NCI-H748 treated with DMSO at 0.1 percent for 48 hours (cell line): ENCODE measurements at places on chromosomes 11 and 22.

GRCh38 chr11:45847911-45848316 lies 639 bp downstream of the CRY2 start:
- peak; percentile 36 for DNase-seq

DNA sequence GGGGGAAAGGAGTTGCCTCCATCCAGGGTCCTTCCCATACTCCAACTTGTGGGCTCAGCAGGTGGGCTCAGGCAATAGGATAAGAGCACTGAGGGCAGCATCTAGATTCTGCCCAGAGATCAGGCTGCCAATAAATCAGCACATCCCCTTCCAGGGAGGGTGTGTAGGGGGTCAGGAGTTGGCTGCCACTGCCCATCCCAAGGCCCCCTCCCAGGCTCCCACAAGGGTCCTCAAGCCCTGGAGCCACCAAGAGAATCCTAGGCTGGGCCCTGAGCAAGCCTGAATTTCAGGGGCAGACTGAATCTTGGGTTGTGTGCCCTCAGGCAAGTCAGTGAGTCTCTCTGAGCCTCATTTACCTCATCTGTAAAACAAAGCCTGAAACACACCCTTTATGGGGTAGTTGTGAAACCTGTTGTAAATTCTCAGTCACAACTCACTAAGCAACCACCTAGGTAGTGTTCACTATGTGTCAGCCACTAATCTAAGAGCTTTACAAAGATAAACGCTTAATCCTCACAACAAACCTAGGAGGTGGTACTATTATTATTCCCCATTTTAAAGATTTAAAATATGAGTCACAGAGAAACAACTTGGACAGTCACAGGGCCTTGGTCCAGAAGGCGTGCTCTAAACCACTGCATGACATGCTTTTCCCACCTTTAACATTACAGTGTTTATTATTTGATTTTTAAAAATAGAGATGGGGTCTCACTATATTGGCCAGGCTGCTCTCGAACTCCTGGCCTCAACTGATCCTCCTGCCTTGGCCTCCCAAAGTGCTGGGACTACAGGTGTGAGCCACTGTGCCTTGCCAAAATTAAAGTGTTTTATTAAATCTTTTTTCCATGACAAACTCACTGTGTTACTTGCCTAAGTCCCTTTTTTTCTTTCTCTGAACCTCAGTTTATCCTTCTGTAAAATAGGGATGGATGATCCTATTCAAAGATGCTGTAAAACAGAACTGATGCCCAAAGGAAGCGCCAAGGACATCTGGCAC lies 36.2 kb downstream of the LMO1 start:
- DNase-seq: no peak

- DNase-seq: no peak
These were observed 66.5 kb upstream of the LIN7C start for GRCh38 chr11:27573024-27573423.

- no peak for DNase-seq
These were observed 116.0 kb downstream of the CSTPP1 start for GRCh38 chr11:47052576-47052975.

DNA sequence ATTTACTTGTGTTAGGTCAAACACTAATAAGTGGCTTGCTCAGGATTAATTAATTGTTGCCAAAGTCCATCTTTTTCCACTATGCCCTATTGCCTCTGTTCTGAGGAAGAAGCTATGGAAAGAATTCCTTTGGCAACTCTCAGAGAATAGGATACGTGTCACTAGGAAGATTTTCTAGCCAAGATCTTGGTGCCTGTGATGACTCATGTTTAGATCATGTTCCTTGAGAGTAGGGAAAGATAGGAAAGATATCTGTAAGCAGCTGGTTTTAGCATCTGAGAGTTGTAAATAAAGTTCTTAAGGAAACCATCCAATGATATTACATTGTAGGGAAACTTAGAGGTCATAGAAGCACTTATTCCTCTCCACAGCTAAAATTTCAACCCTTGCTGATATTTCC lies 15.7 kb downstream of the SLN start:
- DNase-seq: no peak

- DNase-seq: no peak
These were observed 16.4 kb downstream of the CDKN1C start for GRCh38 chr11:2869134-2869526.

DNA sequence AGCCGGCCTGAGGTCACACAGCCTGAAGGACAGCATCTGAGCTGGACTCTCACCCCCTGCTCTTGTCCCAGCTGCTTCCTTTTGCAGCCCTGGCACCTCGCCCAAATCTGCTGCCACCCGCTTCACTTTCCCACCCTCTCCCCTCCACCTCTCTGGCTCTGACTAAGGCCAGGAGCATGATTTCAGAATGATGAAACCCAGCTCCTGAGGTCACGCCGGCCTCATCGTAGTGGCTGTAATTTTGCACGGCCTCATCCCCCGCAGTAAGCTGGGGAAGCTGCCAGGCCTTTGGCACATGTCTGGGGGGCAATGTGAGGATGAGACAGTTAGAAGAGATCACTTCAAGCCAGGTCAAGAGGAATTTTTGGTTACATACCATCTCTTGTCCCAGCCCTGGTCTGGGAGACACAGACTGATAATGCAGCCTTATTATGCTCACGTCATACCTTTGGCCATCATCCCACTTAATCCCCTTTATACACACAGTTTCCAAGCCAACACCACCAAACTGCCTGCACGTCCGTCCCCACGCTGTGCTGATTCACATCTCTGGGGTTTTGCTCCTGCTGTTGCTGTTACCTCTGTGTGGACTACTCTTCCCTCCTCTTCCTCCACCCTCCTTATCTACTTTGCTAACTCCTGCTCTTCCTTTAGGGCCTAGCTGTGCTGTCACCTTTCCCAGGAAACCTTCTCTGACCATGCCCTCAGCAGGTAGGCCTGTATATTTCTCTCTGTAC lies 58.1 kb downstream of the CHRDL2 start:
- no peak for DNase-seq

- DNase-seq: no peak
These were observed 1012.1 kb downstream of the OPCML start for GRCh38 chr11:132520199-132520598.

GRCh38 chr11:120834686-120835210 lies 189.2 kb upstream of the TBCEL start:
- no peak for DNase-seq

DNA sequence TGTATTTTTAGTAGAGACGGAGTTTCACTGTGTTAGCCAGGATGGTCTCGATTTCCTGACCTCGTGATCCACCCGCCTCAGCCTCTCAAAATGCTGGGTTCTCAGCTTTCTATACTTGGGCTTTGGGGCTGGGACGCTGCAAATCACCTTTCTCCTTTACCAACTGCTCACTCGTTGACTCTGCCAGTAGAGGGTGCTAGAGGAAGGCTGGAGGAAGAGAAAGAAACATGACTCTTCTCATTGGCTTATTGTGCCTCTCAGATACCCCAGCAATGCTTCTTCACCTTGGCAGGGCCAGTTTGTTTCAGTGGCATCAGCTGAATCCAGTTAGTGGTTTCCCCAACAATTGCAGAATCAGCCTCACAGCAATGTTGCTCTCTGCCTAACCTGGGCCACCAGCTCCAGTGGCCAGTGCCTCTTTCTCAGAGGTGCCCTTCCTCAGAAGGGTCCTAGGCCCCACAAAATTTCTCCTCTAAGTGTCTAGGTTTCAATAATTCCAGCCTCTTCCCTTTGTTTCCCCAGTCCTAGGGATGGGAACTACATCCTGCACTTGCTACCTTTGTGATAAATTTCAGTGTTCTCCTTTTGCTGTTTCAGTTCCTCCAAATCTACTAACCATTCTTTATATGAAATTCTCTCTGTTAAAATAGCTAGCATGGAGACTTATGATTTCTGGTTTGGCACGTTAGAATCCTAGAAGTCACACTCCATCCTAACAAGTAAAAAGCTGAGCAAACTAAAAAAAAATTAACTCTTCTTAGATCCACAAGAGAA lies 71.5 kb upstream of the VSTM5 start:
- peak; percentile 62 for DNase-seq

GRCh38 chr11:111741751-111742150 lies 24.4 kb downstream of the PPP2R1B start:
- DNase-seq: no peak

DNA sequence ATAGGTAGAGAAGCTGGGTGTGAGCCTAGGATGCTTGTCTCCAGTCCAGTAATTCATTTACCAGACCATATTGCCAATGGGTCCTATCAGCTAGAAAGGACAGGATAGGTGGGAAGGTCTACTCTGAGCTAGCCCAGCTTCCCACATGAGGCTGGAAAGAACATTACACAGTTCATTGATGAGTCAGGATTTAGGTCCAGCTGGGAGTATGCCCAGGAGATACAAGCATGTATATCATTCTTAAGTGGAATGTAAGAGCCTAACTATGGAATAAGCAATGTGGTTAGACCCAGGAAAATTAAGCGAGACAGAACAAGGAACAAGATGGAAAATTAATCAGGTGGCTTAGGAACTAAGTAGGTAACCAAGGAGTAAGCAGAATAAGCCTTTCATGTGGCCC lies 59.0 kb upstream of the TBCEL start:
- no peak for DNase-seq

DNA sequence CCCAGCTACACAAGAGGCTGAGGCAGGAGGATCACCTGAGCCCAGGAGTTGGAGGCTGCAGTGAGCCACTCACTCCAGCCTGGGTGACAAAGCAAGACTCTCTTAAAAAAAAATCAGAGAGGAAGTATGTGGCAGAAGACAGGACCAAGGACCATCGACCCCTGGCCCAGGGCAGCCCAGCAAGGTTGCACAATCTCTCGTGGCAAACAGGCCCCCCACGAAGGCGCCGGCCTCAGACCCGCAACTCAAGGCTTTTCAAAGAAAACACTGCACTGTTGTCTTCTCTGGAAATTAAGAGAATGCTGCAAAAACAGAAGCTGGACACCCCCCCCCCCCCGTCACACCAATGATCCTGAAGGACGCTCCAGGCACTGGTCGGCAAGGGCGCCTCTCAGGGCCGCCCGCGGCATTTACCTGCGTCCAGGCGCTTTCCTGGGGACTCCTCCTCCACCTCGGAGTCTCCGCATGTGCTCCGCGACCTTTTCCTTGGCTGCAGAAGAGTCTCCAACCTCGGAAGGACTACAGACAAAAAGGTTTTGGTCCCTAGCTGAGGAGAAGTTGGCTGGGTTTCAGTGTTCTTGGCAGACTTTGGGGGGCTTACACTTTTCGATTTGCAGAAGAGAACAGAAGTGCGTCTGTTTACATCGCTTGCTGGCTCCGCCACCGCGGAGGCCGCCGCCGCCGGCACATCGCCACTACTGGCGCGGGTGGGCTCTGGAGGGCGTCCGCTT lies 40.5 kb downstream of the BRD1 start:
- DNase-seq: no peak

DNA sequence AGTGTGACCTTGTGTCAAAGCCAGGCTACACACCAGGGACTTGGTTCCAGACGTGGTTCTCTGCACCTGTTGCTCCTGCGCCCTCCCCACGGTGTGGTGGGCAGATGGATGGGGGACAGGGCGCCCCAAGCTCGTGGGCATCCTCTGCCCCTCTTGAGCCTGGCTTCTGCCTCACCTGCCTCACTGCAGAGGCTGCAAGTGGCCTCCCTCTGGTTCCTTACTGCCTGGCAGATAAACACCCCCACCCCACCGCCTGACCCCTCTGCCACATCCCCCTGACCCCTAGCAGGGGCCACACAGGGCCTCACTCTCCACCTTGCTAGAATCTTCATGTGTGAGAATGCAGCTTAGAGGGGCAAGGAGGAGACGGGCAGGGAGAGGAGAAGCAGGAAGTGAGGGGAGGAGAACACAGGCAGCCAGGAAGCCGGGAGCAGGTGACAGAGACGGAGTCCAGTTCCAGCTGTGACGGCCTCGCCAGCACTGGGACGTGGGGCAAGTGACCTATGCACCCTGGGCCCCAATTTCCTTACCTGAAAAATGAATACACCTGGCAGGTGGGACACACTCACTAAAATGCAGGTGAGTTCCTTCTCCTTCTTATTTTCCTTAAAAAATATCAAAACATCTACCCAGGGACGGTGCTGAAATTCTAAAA lies 178.3 kb downstream of the EFCAB6 start:
- no peak for DNase-seq

DNA sequence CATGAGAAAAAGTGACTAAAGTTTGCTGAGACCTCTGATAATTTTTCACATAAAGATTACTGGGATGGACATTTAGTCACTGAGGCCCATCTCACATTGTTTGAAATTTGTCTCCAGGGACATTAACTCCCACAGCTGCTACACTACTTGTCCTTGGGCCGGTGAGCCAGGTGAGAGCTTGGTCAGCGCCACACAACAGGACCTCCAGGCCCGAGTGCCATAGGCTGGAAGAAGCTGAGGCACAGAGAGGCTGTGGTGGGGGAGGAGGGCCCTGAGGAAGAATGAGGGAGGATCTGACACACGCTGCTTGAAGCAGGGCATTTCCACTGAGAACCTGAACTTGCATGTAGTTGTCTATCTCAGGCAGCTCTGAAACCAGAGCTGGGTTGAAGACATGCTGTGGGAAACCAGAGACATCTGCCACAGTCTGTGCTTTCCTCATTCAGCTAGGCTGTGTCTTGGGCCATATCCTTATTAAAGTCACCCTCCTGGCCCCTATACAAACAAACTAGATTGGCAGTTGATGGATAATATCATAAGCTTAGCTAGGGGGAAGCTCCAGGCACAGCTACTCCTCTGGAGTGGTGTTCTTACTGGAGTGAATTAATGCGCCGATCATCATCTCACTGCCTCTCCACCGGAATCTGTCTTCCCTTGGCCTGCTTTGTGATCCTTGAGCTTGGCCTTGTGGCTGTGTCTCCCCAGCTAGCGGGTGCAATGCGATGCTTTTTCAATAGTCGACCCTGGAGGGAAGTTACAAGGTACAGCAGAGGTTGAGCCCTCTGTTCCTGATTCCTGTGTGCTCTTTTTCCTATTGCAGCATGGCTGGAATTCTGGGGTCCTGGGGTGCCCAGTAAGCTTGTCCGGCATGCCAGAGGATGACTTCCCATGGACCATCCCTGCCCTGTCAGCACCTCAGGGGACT lies 225.3 kb upstream of the B3GAT1 start:
- no peak for DNase-seq

DNA sequence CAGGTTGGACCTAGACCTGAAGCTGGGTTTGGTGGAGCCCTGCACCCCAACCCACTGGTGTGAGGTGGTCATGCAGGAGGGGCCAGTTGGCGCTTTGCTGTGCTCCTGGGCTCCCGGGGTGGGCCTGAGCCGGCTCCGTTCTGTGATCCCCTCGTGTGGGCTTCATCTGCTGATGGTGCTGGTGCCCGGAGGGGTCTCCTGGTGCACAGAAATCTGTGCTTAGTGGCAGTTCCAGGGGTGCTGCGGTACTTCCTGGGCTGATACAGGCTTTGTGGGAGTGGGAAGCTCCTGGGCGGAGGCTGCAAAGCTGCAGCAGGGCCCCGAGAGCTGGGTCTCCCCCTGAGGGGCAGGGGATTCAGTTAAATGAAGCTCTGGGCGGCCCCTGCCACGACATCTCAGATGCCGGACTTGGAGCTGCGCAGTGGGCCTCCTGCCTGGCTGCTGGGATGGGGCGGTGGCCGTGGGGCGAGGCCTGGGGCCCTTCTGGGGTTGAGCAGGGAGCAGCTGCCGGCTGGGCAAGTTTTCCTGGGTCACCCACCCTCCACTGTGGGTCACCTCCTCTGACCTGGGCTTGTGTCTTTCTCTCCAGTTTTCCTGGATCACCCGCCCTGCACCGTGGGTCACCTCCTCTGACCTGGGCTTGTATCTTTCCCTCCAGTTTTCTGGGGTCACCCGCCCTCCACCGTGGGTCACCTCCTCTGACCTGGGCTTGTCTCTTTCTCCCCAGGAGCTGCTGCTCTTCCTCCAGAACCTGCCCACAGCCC lies 410.5 kb downstream of the TBC1D22A start:
- DNase-seq: no peak

- no peak for DNase-seq
These were observed 1.3 kb downstream of the SELENOM start for GRCh38 chr22:31106001-31106571.

- no peak for DNase-seq
These were observed 77.1 kb downstream of the RBMXL2 start for GRCh38 chr11:7165911-7166310.
